ENCODE measurements at places on chromosomes 5 and 9.
A peak's percentile ranks its signal among the peaks of the same experiment; 100 is the strongest.

DNA sequence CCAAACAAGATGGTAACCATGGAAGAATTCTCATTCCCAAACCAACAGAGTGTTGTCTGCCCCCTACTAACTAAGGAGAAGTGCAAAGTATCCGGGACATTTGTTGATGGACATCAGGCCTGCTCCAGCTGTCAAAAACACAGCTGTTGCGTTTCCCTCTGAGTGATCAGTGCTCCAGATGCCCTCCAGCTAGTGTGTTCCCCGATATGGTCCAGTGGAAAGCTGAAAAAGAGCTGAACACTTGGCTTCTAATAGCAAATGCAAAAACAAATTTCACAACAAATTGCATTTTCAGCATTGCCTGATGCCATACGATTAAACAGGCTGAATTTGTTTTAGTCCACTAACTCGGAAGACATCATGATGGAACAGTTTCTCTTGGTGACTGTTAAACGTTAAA is 1398.7 kb downstream of the PTPRD start:
- no peak for DNase-seq

- no peak for DNase-seq
These were observed 45.3 kb upstream of the ANGPTL2 start for GRCh38 chr9:127167560-127168326.

- no peak for DNase-seq
These were observed 6.0 kb upstream of the PLAC8L1 start for GRCh38 chr5:146111409-146111808.

GRCh38 chr5:158922816-158923215 is 176.9 kb downstream of the EBF1 start:
- no peak for DNase-seq

- DNase-seq = no peak
These were observed 3.1 kb upstream of the CATSPER3 start for GRCh38 chr5:134964359-134965270.

DNA sequence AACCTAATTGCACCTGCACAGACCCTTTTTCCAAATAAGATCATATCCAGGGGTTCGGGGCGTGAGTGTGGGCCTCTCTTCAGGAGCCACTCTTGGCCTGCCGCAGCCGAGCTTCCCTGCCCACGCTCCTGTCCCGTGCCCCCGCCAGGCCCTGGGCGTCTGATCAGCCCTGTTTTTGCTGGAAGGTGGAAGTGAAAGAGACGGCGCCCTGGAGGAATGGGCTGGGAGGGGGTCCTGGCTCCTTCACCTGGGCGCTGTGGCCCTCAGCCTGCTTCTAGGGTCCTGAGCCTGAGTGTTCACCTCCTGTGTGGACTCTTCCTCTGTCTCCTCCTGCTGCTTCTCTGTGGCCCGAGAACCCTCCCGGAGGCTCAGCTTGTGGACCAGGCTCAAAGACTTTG is 11.2 kb upstream of the COL5A1 start:
- no peak for DNase-seq

DNA sequence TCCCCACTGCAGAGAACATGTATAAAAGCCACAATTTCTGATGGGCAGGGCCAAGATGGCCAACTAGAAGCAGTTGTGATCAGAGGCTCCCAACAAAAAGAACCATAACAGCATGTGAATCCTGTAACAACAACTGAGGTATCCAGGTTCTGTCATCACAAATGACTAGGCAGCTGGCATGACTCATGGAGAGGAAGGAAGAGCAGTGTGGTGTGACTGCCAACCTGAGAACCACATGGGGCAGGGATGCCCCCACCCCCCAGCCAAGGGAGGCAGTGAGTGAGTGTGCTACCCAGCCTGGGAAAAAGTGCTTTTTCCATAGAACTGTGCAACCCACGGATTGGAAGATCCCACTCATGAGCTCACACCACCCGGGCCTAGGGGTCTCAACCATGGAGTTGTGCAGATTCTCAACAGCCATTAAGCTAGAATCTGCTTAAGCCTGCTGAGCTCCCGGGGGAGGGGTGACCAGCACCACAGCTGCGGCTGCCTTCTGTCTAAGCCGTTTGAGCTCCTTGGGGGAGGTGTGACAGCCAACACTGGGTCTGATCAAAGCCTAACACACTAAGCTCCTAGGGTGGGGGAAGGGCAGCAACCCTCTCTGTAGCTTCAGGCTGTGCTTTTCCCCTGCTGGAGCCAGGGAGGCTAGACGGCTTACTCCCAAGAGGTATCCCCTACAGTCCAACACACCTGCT is 80.1 kb upstream of the DMAC1 start:
- peak; percentile 3 for DNase-seq

- DNase-seq = peak; percentile 29
These were observed 662 bp downstream of the SUSD3 start for GRCh38 chr9:93059011-93059714.

DNA sequence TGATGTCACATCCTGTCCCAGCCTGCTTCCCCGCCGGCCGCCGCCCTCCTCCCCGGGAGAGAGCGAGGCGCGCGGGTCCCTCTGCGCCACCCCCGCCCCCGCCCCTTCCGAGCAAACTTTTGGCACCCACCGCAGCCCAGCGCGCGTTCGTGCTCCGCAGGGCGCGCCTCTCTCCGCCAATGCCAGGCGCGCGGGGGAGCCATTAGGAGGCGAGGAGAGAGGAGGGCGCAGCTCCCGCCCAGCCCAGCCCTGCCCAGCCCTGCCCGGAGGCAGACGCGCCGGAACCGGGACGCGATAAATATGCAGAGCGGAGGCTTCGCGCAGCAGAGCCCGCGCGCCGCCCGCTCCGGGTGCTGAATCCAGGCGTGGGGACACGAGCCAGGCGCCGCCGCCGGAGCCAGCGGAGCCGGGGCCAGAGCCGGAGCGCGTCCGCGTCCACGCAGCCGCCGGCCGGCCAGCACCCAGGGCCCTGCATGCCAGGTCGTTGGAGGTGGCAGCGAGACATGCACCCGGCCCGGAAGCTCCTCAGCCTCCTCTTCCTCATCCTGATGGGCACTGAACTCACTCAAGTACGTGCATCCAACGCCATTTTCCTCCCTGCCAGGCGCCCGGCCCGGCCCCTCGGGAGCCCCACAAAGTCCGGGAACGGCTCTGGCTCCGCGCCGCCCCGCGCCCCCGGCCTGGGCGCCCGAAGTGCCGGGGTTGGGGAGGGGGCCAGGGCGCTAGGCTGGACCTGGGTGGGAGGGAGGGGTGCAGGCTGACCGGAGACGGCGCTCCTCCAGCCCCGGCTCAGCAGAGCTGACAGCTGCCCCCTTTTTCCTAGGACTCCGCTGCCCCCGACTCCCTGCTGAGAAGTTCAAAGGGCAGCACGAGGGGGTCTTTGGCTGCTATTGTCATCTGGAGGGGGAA is 12.0 kb upstream of the OLFM1 start:
- DNase-seq = no peak
